ENCODE measurements at places on chromosomes 6 and 20. TPM values are rescaled to one million over a fixed set of nuclear protein-coding genes. Genes with fewer than 3 reads are reported as not detected.
A peak's percentile ranks its signal among the peaks of the same experiment; 100 is the strongest.

DNA sequence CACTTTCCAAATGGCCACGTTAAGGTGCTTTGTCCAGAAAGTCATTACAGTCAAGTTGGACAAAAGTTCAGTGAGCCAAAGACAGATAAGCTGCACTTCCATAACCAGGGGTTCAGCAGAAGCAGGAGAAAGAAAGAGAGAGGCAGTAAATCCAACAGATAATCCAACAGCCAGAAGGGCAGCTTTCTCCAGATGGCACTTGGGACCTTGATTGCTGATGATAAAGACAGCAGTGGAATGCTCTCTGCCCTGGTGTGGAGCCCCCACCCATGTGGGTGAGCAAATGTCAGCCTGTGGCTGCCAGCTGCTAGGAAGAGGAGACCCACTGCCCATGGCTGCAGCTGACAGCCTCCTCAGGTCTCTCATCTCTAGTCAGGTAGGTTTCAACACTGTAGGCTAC is 18.7 kb upstream of the NRSN1 start:
- no peaks in the 10 kb centered on the region for H3K36me3 ChIP-seq
- H3K4me1 ChIP-seq: no peaks in the 10 kb centered on the region
- H3K4me3 ChIP-seq: no peak overlapping the region
- no peaks in the 10 kb centered on the region for H3K27me3 ChIP-seq
- no peak for DNase-seq

GRCh38 chr6:166841216-166841615 is 115.1 kb downstream of the RNASET2 start:
- H3K4me3 ChIP-seq: no peak overlapping the region
- no peaks in the 10 kb centered on the region for H3K4me1 ChIP-seq
- H3K27me3 ChIP-seq: no peaks in the 10 kb centered on the region

DNA sequence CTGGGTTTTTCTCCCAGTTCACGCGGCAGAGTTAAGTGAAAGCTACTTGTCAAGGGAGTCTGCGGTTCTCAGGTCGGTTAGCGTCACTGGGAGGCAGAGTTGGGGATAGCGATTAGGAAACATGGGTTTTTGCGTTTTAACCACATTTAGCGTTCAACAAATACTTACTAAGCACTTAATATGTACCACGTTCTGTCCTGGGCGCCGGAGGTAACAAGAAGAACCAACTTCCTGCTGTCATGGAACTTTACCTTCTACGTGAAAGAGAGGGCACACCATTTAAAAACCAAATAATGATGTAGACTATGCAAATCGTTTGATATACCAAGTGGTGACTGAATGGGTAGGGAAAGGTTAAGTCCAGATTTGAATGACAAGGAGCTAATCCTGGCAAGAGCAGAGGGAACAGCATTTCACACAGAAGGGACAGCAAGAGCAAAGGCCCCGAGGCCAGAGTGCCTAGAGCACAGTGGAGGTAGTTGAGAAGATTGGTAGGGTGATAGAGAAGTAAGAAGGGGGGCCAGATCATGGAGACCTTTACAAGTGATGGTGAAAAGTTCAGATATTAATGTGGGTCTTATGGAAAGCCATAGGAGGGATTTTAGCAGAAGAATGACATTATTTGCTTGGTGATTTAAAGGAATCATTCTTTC is 744 bp downstream of the RIOK1 start:
- H3K4me3 ChIP-seq: peak overlapping the region; percentile 90
- H3K4me1 ChIP-seq: peaks cover 14% of the 10 kb centered on the region
- no peaks in the 10 kb centered on the region for H3K27me3 ChIP-seq

- no peak for DNase-seq
- H3K36me3 ChIP-seq: no peaks in the 10 kb centered on the region
- H3K27ac ChIP-seq: no peak overlapping the region
- H3K27me3 ChIP-seq: peaks cover 11% of the 10 kb centered on the region
Observed at GRCh38 chr6:170493354-170493753, 59.8 kb downstream of the PSMB1 start.

GRCh38 chr6:32886681-32887383 is 32.8 kb downstream of the PSMB9 start:
- no peak overlapping the region for H3K4me3 ChIP-seq
- no peak for DNase-seq
- peaks cover 4% of the 10 kb centered on the region for H3K27me3 ChIP-seq
- no peak overlapping the region for H3K27ac ChIP-seq
- H3K36me3 ChIP-seq: no peaks in the 10 kb centered on the region
- no peaks in the 10 kb centered on the region for H3K4me1 ChIP-seq

- no peak overlapping the region for H3K27ac ChIP-seq
- DNase-seq: no peak
- H3K36me3 ChIP-seq: no peaks in the 10 kb centered on the region
- no peak overlapping the region for H3K4me3 ChIP-seq
- H3K4me1 ChIP-seq: peaks cover 9% of the 10 kb centered on the region
Observed at GRCh38 chr20:50659975-50660670, 31.2 kb downstream of the RIPOR3 start.

DNA sequence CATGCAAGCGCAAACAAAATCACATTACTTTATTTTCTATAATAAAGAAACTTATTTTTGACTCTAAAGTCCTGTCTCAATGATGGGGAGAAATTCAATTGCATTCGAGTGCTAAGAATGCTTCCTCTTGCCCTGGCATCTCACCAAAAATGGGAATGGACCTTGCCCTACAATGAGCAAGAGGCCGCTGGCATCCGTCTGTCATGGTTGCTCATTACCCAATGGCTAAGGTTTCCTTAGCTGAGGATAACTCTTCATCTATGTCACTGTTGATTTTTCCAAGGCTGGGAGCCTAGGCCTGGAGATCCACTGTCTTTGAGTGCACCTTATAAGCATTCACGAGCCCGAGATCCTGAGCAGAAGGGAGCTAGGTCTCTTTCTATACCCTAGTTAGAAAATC is 471.3 kb upstream of the NRSN1 start:
- DNase-seq: no peak
- H3K4me3 ChIP-seq: no peak overlapping the region

DNA sequence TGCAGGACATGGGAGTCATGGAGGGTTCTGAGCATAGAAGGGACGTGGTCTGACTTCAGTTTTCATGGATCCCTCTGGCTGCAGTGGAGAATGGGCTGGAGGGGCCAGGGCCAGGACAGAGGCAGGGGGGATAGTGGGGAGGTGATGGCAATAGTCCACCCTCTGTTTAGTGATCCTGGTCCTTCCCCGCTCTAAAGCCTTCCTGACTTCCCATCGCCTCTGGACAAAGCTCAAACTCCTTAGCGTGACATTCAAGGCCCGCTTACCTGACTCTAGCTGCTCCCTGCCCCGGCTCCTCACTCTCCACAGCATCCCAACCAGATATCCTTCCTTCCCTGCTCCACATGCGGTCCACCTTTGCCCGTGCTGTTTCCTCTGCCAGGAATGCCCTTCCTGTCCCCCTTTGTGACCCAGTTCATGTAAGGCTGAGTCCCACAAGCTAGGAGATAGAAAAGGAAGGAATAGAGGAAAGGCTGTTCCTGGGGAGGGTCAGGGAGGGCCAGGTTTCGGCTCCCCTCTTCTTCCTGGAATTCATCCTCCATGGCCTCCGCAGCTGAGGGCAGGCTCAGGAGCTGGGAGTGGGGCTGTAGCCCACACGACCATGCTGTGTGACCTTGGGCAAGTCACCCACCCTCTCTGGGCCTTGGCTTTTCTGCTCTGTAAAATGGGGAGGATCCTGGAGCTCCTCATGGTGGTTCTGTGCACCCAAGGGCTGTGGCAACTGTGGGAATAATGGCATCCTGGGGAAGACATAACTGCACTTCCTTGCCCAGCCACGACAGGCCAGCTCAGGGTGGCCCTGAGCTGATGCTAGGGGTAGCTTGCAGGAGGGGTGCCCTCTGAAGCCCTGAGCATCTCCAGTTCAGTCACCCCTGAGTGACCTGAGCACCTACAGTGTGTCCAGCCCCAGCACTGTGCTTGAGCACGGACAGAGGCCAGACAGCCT is 116.1 kb downstream of the CEBPB start:
- no peak overlapping the region for H3K27ac ChIP-seq
- DNase-seq: no peak
- no peaks in the 10 kb centered on the region for H3K27me3 ChIP-seq
- no peaks in the 10 kb centered on the region for H3K36me3 ChIP-seq
- H3K4me3 ChIP-seq: no peak overlapping the region

GRCh38 chr20:33273117-33273851 is 9.7 kb upstream of the BPIFB1 start:
- peaks cover 8% of the 10 kb centered on the region for H3K27me3 ChIP-seq
- no peak for DNase-seq
- no peaks in the 10 kb centered on the region for H3K4me1 ChIP-seq
- no peak overlapping the region for H3K27ac ChIP-seq

GRCh38 chr6:155147958-155148663 is 115.7 kb upstream of the CLDN20 start:
- H3K27me3 ChIP-seq: no peaks in the 10 kb centered on the region
- no peak overlapping the region for H3K4me3 ChIP-seq
- no peak overlapping the region for H3K27ac ChIP-seq
- peaks cover 2% of the 10 kb centered on the region for H3K4me1 ChIP-seq
- DNase-seq: no peak

DNA sequence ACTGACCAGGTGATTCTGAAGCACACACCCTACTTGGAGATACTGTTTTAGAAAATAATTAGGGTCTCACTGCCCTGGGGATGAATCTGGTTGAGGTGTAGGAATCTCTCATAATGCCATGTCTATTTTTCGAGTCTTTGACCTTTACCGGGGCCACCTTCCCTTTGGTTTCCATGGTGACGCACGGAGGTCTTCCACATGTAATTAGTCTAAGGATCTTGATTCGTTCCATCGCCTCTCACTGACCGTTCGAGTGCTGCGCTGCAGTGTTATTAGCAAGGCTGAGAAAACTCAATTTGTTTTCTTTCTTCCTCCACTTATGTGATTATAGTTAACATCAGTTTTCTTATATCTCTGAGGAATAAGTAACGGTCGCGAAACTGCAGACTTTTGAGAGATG is 144.3 kb upstream of the SPACA1 start:
- no peaks in the 10 kb centered on the region for H3K27me3 ChIP-seq
- no peak for DNase-seq
- H3K4me3 ChIP-seq: no peak overlapping the region
- no peaks in the 10 kb centered on the region for H3K4me1 ChIP-seq
- no peak overlapping the region for H3K27ac ChIP-seq
- no peaks in the 10 kb centered on the region for H3K36me3 ChIP-seq

GRCh38 chr6:48315051-48315719 is 204.2 kb upstream of the PTCHD4 start:
- no peak overlapping the region for H3K4me3 ChIP-seq
- H3K27me3 ChIP-seq: no peaks in the 10 kb centered on the region
- no peaks in the 10 kb centered on the region for H3K36me3 ChIP-seq
- no peak overlapping the region for H3K27ac ChIP-seq
- DNase-seq: no peak

- H3K27me3 ChIP-seq: no peaks in the 10 kb centered on the region
- no peak overlapping the region for H3K4me3 ChIP-seq
- no peaks in the 10 kb centered on the region for H3K4me1 ChIP-seq
Observed at GRCh38 chr6:165811512-165811911, 148.5 kb upstream of the PDE10A start.

- H3K27me3 ChIP-seq: peaks cover 87% of the 10 kb centered on the region
- no peak overlapping the region for H3K4me3 ChIP-seq
- no peaks in the 10 kb centered on the region for H3K4me1 ChIP-seq
- DNase-seq: no peak
Observed at GRCh38 chr6:28776269-28777146, 147.3 kb downstream of the TRIM27 start.

DNA sequence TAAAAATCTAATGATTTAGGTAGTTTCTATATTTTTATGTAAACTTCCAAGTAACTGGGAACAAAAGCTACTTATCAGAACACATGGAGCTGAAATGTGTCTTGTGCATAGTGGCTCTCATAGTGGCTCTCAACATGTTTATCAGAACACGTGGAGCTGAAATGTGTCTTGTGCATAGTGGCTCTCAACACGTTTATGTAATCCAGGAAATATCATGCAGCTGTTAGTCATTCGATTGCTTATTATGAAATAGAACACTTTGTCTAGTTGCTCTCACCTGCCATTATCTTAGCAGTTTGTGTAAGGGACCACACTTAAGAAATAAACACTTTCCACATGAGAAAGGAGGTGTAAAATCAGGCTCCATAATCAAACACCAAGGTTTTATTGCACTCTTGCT is 119.2 kb upstream of the ASCC3 start:
- no peak overlapping the region for H3K27ac ChIP-seq
- DNase-seq: no peak
- no peak overlapping the region for H3K4me3 ChIP-seq
- no peaks in the 10 kb centered on the region for H3K4me1 ChIP-seq
- no peaks in the 10 kb centered on the region for H3K36me3 ChIP-seq

GRCh38 chr6:134007077-134007476 is 45.3 kb downstream of the SLC2A12 start:
- DNase-seq: no peak
- no peak overlapping the region for H3K27ac ChIP-seq
- no peaks in the 10 kb centered on the region for H3K27me3 ChIP-seq
- H3K4me1 ChIP-seq: peaks cover 3% of the 10 kb centered on the region

DNA sequence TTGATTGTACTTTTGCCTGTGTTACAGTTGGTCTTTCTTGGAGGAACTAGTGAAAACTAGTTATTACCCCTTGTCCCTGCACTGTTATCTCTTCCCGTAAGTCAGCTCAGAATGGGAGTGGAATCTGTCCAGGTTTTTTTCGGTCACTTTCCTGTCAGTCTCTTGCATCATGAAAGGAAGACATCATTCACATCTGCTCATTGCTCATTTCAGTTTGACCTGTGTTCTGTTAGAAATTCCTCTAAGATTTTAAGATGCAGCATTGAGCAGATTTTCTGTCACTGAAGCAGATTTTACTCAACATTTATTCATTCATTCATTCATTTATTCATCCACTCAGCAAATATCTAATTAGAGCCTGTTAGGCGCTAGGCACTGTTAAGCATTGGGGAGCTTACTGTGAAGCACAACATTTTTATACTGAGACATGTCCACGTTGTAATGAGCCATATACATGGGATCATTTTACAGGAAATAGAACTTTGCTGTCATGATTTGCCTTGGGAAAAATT is 33.1 kb upstream of the HINT3 start:
- H3K27me3 ChIP-seq: no peaks in the 10 kb centered on the region
- H3K4me1 ChIP-seq: no peaks in the 10 kb centered on the region
- H3K36me3 ChIP-seq: peaks cover 32% of the 10 kb centered on the region
- no peak overlapping the region for H3K27ac ChIP-seq

DNA sequence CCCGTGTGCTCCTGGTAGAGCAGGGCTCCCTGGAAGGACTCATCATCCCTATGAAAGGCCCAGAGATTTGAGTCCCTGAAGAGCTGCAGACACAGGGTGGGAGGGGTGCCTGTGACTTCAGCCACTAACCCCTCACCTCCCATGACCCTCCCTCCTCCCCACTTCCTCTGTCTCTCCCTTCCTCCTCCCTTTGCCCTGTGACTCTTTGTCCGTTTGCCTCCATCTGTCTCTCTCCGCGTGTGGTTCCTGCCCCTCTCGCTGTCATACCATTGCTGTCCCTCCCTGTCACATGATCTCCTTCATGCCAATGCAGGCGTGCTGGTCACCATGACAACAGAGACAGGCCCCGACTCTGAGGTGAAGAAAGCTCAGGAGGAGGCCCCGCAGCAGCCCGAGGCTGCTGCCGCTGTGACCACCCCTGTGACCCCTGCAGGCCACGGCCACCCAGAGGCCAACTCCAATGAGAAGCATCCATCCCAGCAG is 19.0 kb downstream of the EPB41L1 start:
- H3K4me3 ChIP-seq: no peak overlapping the region
- H3K4me1 ChIP-seq: peaks cover 21% of the 10 kb centered on the region
- peak; percentile 60 for DNase-seq
- no peaks in the 10 kb centered on the region for H3K27me3 ChIP-seq

CENPB gene
- 41.2 TPM for polyA plus RNA-seq

OTOR gene
- polyA plus RNA-seq: not detected

POPDC3 gene
- polyA plus RNA-seq: 19.0 TPM

PDYN gene
- not detected for polyA plus RNA-seq

NKX2-2 gene
- polyA plus RNA-seq: not detected

FAXC gene
- 9.1 TPM for polyA plus RNA-seq

LST1 gene
- not detected for polyA plus RNA-seq

BPIFB4 gene
- polyA plus RNA-seq: not detected

All from SK-N-SH (cell line).